ENCODE measurements at places on chromosomes 7 and 10. TPM values are rescaled to one million over a fixed set of nuclear protein-coding genes. Genes with fewer than 3 reads are reported as not detected.

GIMAP7 gene
- not detected for total RNA-seq

GPR37 gene
- 0.21 TPM for total RNA-seq

DNA sequence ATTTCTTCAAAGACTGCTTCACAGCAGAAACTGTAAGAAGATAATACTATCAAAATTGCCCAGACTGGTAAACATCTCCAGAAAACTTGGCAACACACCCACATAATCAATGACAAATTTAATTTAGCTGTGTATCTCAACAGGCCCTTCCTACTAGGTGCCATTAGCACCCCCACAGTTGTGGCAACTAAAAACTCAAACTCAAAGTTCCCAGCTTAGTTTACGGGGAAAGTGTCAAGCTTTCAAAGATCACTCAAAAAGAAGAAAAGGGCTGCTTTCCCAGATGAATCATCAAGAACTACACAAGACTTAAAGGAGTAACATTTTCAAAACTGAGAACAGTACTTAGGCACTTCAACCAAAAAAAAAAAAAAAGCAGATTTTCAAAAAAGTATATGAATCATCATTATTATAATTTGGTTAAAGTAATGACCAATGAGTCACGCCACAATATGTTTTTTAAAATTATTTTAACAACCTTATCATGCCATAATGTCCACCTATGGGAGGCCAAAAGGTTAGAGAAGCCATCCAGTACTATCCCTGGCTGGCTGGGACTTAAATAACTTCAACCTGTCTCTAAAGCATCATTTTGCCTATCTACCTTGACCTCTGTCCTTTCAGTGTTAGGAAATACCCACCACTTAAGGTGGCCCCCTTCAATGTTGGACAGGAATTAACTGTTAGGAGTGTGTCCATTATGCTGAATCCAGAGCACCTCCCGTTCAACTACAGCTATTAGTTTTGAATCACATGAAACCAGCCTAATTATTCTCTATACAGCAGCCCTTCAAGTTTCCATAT is 90.8 kb downstream of the ZFAND4 start:
- DNase-seq = no peak

GRCh38 chr7:128922496-128923410 is 12.2 kb upstream of the KCP start:
- no peak for DNase-seq

DNA sequence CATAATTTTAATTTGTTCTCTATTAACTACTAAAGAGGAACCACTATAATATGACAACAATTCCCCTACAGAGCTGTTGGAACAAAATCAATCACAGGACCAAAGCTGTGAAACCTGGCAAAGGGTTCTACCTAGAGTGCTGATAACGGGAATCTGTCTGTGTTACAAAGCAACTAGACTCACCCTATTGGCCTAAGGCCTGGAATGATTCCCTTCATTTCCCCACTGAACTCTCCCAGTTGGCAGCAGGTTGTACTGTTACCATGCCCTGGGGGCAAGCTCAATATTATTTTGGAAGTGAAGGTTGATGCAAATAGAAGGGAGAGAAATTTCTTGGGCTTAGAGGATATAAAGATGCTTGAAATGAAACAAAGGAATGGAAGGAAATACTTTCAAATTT is 81.8 kb downstream of the SEMA3A start:
- DNase-seq = no peak

MACC1 gene
- 7.2 TPM for total RNA-seq

DNA sequence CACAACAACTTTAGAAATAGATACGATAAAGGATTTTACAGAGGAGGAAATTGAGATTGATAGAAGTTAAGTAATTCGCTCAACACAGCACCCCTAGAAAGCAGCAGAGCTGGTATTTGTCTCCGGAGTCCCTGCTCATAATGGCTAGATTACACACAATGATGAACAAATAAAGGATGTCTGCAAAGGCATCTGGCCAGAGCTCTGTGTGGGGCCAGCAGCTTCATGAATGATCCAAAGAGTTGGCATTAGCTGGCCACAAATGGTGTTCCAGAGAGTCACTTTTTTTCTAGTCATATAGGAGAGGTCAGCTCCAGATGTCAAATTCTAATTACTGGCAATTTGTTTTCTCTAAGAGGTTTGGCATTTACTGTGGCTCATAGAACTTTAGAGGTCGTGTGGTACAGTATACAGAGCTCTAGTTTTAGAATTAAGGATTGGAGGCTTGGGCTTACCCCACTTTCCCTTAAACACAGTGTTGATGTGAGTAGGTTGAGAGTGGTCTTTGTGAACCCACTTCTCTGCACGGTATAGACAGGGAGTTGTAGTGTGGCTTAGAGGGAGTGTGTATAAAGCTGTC is 186.2 kb downstream of the BICC1 start:
- peak; percentile 16 for DNase-seq

GRCh38 chr10:75283078-75283670 is 47.4 kb upstream of the COMTD1 start:
- DNase-seq = peak; percentile 45

DNA sequence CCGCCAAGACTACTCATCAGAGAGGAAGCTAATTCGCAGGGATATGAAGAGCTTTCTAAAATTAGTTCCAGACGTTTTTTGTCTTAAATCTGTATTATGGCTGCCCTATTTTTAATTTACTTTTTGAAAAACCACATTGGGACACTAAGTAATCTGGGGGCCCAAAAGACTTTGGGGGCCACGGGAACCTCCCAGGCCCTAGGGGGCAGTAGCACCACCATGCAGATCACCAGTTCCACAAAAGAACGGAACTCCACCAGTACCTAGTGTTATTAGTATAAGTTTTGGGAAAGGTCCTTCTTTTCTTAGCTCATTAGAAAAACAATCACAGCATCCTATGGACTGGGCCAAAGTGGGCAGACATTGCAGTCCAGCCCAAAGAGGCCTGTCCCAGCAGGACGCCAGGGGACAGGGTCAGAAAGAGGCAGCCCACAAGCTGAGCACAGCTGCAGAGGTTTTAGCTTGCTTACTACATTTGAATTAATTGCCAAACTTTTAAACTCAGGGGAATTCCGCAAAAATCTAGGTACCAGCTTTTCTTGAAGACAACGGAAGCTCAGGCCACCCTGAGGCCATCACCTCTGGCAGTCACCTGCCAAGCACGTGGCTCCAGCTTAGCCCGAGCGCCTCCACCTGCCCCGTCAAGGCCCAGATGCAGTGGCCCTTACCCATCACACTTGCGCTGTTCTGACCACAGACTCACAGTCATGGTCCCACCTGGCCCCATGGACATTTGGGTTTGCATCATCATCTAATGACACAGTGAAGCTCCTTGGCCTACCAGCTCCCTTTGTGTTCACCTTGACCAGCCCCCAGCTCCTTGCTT is 74.8 kb downstream of the PARP12 start:
- DNase-seq = no peak

- DNase-seq = no peak
Observed at GRCh38 chr7:155996718-155997280, 184.5 kb upstream of the SHH start.

INA gene
- 9.7 TPM for total RNA-seq

DNA sequence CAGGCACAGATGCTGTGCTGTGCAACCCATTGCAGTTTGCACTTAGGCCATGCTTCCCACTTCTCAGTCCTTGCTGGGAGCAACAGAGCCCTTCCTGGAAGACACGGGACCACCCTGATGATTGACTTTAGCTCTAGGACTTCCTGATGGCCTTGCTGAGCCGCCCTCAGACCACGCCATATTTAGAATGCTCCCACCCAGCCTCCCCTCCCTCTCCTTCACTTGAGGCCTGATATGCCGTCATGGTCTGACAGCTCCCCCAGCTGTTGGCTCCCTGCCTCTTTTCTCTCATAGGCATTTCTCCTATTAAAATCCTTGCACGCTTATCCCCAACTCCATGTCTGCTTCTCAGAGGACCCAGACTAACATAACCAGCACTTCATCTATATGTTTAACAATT is 29.4 kb upstream of the GATAD1 start:
- DNase-seq = peak; percentile 33

ZNF25 gene
- 3.3 TPM for total RNA-seq

ITIH2 gene
- not detected for total RNA-seq

DNA sequence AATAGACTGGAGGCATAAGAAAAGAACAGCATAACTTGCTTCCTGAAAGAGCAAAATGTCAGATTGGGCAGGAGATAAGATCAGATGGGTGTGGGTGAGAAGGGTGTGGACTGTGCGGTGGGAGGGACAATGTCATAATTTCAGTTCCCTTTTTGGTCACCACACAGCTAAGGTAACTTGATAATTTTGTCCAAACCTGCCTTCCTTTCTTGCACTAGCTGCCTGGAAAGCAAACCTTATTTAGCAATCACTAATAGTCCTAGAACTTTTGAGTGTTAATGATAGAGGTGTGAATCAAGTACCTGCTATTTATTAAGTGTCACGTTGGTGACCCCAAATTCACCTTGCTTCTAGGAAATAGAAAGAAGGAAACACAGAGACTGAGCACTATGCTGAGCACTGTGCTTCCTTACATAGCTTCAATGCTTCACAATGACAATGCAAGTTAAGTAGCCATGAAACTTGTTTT is 72.4 kb upstream of the SP4 start:
- DNase-seq = no peak

PLEKHA8 gene
- total RNA-seq = 62.7 TPM

- DNase-seq = no peak
Observed at GRCh38 chr10:118924493-118924892, 105.0 kb upstream of the NANOS1 start.

PKD2L1 gene
- total RNA-seq = not detected

- peak; percentile 49 for DNase-seq
Observed at GRCh38 chr7:70457883-70458680, 673.9 kb upstream of the GALNT17 start.

ADCY1 gene
- total RNA-seq = 7.4 TPM

GRCh38 chr7:98250789-98251188 is 1.2 kb downstream of the TECPR1 start:
- no peak for DNase-seq

- no peak for DNase-seq
Observed at GRCh38 chr7:95950698-95951097, 178.3 kb downstream of the DYNC1I1 start.

MKX gene
- total RNA-seq = not detected

GRCh38 chr10:17859492-17860156 is 50.5 kb downstream of the MRC1 start:
- no peak for DNase-seq

TAS2R41 gene
- total RNA-seq = not detected

SEC61G gene
- total RNA-seq = 516 TPM

DNA sequence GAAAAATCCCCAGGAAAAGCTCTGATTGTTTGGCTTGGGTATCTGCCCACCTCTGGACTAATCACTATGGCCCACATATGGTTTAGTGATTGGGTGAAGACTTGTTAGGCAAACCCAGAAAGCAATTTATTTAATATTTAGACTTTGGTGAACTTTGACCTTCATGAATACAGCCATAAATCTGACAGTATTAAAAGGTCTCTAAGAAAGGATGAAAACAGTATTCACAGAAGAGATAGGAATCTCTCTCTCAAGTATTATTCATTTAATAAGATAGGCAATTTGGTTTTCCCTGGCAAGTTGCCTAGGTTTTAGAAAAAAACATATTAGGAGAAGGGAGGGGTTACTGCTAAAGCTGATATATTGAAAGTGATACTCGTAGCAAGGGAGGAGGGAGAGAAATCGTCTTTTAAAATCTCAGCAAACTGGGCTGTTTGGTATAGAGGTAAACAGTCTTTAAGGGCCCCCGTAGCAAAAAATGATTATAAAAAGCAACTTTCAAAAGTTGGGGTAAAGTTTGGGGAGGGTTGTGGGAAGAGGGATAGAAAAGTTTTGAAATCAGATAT is 57.1 kb downstream of the LSMEM1 start:
- no peak for DNase-seq

- DNase-seq = no peak
Observed at GRCh38 chr10:131563411-131563810, 251.9 kb upstream of the TCERG1L start.

DNA sequence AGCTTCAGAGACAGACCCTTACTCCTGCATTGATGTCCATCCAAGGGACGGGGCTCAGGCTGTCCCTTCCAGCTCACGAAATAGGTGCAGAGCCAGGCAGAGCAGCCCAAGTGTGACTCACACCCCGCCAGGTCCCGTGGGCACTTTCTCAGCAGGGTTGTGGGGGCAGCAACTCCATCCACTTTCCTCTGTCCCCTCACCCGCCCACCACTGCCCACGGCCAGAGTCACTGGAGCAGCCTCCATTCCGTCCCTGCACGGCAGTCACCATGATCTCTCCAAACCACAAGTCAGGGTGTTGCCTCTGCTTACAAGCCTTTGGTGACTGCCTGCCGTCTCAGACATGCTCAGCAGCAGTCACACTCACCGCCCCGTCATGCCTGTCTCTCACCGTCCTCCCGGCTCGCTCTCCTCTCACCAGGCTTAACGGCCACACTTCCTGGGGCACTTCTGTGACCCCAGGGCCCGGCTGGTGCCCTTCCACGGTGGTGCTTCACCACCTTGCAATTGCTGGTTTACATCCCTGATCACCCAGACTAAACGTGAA is 39.3 kb downstream of the CALML3 start:
- no peak for DNase-seq

GRCh38 chr7:13827716-13828115 is 161.8 kb downstream of the ETV1 start:
- DNase-seq = no peak

- no peak for DNase-seq
Observed at GRCh38 chr10:63801166-63801565, 280.0 kb downstream of the REEP3 start.

FOXI2 gene
- total RNA-seq = not detected

- peak; percentile 1 for DNase-seq
Observed at GRCh38 chr7:86629-87028, 105.7 kb upstream of the FAM20C start.

- no peak for DNase-seq
Observed at GRCh38 chr10:30959836-30960210, 71.8 kb downstream of the ZNF438 start.

DNA sequence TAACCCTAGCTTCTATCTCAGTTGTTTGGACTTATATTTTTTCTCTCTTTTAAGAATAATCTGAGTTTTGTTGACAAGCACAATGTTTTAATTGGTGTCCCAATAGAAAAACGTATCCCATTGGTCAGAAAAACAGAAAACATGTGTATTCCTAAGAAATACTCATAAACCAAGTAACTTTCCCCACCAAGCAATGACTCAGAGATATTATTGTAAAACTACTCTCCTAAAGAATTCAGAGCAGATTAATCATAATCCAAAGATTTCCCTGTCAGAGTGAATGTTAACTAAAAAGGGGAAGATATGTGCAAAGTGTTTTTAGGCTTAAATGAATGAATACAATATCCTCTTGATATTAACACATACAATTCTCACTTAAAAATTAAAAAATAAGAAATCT is 29.4 kb upstream of the MBL2 start:
- DNase-seq = no peak

PSAP gene
- total RNA-seq = 358 TPM
